ENCODE measurements at places on chromosomes 1 and 21. TPM values are rescaled to one million over a fixed set of nuclear protein-coding genes. Genes with fewer than 3 reads are reported as not detected.

Gene AIM2
- total RNA-seq = not detected

Gene DCDC2B
- total RNA-seq = not detected

Gene NCSTN
- 93.2 TPM for total RNA-seq

Gene MSH4
- 0.51 TPM for total RNA-seq

Gene TSACC
- total RNA-seq = not detected

Data from tongue (tissue), 3 donors.